ENCODE measurements at places on chromosomes 16 and 17. TPM values are rescaled to one million over a fixed set of nuclear protein-coding genes. Genes with fewer than 3 reads are reported as not detected.
A peak's percentile ranks its signal among the peaks of the same experiment; 100 is the strongest.

Gene JUP
- 67.9 TPM for total RNA-seq

- no peak for DNase-seq
These were observed 440.2 kb downstream of the KCNJ2 start for GRCh38 chr17:70609566-70609965.

- DNase-seq: no peak
These were observed 39.5 kb downstream of the SMARCE1 start for GRCh38 chr17:40608061-40608581.

GRCh38 chr16:57680842-57681375, 12.8 kb downstream of the ADGRG3 start:
- DNase-seq: no peak

GRCh38 chr16:558298-559020, 1.7 kb upstream of the PRR35 start:
- no peak for DNase-seq

Gene CEP295NL
- 1.3 TPM for total RNA-seq

DNA sequence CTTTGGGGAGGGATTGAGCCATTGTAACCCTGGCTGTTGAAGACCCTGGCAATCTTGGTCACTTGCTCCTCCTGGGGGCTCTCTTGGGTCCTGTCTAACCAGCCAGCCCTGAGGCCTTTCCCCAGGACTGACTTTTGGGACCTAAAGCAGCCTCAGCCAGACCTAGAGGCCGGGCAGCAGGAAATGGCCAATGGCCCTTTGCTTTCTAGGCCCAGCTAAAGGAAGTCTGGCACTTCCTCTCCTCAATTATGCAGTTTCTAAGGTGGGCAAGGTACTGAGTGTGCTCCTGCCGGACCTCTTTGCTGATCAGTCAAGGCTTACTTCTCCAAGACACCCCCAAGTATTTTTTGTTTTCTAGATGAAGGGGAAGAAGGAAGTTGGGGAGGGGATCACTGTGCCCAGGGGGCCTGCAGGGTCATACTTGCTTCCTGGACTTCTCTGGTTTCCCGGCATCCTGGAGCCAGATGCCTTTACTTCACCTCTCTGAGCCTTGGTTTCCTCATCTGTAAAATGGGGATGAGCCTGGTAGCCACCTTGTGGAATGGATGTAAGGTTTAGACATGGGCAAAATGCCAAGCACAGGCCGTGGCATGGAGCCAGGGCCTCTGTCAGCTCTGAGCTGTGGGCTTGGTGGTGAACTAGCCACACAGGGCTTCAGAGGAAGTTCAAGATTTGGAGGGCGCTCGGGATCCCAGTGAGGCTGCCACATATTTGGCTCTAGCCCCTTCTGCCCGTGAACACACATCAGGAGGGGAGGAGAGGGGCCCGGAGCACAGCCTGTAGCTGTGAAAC, 8.6 kb downstream of the CX3CL1 start:
- DNase-seq: peak; percentile 52

- DNase-seq: no peak
These were observed 80.7 kb downstream of the HELZ start for GRCh38 chr17:67164302-67164701.

GRCh38 chr16:60214311-60214710, 1480.2 kb upstream of the GOT2 start:
- no peak for DNase-seq

Gene LRRC46
- total RNA-seq: not detected

Measured in body of pancreas (tissue), 4 donors.